Immature natural killer cell (primary cell): ENCODE measurements at places on chromosomes 12 and 14. TPM values are rescaled to one million over a fixed set of nuclear protein-coding genes. Genes with fewer than 3 reads are reported as not detected.

The ZNF664 gene
- 8.2 TPM for polyA plus RNA-seq

DNA sequence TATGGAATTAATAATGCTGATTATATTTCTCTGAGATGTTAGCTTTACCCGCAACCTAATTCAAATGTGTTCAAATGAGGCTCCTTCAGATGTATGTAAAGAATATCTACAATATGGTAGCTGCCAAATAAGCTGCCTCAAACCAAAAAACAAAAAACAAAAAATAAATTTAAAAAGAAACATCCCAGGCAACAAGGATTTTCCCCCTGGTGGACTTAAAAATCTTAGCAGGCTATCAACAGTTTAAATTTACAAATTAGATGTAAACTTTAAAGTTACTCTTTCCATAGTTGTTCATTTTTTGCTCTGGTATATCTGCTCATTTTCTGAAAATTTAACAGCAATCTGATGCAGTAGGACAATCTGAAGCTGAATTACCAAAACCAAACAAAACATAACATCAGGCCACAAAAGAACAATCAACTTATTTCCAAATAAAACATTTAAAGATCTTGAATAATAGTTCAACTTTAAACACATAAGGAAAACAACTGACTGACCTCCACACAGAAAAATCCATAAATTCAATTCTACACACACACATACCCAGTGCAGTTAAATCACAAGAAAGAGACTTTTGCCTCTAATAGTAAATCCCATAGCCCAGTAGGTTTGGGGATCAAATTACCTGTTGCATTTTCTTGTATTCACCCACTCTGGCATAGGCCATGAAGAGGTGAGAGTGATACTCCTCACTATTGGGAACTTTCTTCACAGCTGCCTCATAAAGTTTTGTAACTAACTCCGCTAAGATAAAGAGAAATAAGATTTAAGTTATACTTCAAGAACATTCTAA lies 21.3 kb downstream of the NAA25 start:
- DNase-seq, result no peak

- DNase-seq, result no peak
Measured at GRCh38 chr12:75658901-75659823, 147.8 kb upstream of the KRR1 start.

DNA sequence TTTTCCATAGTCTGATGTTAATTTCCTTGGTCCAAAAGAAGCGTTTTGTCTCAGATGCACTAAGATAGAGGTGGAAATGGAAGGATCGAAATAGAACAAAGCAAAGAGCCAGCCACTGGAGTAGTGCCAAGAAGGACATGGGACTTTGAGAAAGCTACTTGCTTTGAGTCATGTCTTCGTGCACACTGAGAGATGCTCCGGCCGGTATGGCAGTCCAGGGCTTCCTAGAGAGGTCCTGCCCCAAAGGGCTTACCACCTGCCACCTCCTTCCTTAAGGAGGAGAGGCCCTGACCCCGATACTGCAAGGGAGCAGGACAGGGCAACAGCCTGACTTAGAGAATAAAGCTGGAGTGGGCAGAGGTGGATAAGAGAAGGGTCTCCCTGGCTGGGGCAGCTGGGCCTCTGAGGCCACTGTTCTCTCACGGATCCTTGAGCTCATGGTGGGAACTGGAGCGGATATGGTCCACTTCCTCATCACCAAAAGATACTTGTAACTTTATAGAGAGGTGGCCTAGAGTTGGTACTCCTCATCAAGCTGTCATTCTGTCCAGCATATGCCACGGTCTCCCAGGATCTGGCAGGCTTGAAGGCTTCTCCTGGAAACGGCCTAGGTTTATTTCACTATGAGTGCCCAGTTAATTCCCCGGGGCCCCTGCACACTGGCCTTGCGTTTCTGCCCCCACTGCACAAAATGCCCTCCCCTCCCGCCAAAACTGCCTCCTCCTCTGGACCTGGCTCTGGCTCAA lies 57.4 kb downstream of the FOXN3 start:
- DNase-seq, result no peak

The PTPRB gene
- 1.2 TPM for polyA plus RNA-seq

The TAS2R7 gene
- polyA plus RNA-seq, result not detected

DNA sequence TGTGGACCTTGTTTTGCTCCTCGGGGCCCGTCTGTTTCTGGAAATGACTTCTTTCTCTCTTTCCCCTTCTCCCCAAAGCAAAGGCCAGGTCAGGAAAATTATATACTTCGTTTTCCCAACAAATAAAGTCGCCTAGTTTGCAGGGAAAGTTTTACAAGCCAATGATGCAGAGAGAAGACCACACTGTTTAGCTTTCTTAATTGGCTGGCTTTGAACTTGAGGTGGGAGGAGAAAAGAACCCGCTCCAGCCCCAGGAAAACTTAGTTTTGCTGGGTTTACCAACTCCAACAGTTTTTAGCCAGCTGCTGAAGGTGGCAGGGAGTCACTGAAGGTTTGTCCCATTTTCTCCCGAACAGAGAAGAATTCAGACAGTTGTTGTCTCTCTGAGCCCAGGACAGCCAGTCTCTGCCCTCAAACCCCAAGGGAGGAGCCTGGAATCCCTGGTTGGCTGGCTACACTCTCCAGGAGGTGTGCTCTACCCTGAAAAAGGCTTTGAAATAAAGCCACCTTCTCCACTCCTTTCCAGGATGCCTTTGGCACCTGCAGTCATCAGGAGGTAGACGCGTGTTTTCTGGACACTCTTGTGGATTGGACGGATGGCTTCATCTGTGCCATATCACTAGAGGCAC lies 24.8 kb downstream of the BCL11B start:
- no peak for DNase-seq

The CMA1 gene
- polyA plus RNA-seq, result not detected

DNA sequence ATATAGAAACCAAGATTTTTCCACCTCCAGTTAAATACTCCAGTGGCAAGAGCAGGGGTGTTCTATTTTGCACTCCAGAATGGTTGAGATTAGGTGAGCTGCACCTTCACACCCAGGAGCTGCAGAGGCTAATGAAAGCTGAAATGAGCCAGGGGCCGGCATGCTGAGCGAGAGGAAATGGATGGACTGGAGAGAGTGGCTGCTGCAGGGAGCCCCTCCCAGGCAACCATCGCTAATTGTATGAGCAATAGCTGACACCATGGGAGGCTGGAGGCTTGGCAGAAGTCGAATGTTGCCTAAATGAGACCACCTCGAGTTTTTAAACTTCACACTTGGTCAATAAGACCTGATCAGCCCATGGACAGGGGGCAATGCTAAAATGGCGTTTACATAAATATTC lies 301.8 kb upstream of the TMPO start:
- no peak for DNase-seq

DNA sequence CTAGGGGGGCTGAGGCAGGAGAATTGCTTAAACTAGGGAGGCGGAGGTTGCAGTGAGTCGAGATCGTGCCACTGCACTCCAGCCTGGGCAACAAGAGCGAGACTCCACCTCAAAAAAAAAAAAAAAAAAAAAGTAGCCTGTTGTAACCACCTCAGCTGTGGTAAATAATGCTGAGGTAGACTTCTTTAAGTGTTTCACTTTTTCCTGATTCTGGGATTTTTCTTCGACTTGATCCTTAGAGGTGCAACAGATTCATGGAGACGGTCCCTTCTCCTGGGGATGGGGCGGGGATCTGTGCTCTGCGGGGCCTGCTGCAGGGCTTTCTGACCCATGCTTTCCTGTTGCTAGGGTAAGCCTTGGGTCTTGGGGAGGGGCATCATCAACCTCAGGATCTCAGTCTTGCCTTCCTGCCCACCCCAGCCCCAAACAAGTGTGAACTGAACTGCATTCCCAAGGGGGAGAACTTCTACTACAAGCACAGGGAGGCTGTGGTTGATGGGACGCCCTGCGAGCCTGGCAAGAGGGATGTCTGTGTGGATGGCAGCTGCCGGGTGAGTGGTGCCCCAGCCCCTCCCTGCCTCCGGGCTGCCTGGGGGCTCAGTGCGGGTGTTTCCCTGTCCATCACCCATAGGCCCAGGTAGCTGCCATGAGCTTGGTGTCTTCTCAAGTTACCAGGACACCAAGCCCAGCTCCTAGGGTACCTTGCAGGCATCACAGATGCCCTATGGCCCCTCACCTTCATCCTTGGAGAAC lies 12.4 kb downstream of the PAPLN start:
- DNase-seq, result no peak
